ENCODE measurements at places on chromosomes 16 and 17.
A peak's percentile ranks its signal among the peaks of the same experiment; 100 is the strongest.

- no peak for DNase-seq
Measured at GRCh38 chr17:17830740-17831207, 6.0 kb downstream of the SREBF1 start.

GRCh38 chr16:5906351-5906750 is 808.8 kb upstream of the EEF2KMT start:
- DNase-seq, result no peak

GRCh38 chr16:69703638-69704037 is 22.7 kb downstream of the NQO1 start:
- no peak for DNase-seq

- no peak for DNase-seq
Measured at GRCh38 chr16:30926937-30927788, 3.8 kb downstream of the FBXL19 start.

DNA sequence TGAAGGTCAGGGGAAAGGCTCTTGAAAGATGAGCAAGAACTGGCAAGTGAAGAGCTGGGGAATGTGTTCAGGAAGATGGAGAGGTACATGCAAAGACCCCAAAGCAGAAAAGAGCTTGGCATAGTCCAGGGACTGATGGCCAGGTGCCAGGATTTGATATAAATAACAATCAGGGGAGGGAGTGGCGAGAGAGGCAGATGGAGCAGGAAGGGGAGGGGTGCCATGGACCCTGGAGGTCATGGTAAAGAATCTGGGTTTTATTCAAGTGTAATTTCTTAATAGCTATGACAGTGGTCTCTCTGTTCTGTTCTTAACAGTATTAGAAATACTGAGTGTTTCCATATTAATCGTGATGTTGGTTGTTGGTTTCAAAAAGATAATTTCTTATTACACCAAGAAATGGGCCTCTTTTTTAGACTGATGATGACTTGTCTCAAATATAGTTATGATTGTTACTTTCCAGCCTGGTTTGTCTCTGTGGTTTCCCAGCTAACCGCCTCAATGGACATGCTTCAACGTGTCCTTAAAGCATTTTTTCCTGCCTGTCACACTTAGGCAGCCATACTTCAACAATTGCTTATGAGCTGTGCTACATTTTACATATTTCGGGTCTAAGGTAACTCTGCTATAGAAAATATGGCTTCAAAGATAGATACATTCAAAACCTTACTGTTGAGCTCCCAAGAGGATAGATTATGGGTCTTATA is 49.4 kb downstream of the MYH10 start:
- no peak for DNase-seq

DNA sequence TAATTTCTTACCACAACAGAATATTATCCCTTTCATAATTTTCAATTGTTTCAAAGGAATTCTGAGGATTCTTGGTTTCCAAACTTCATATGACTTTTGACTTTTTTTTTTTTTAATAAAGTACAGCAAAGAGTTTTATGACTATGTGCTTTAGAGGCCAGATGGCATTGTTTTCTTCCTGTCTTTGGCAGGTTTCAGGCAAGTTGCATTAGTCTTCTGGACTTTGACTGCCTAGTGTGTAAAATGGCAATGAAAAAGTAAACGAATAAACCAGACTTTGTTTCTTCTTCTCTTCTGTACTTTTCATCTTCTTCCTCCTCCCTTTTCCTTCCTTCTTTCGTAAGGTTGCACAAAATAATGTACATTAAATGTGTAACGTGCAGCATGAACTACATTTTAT is 172.6 kb upstream of the RBFOX1 start:
- DNase-seq, result no peak

GRCh38 chr16:82146957-82147356 is 23.1 kb downstream of the MPHOSPH6 start:
- no peak for DNase-seq

DNA sequence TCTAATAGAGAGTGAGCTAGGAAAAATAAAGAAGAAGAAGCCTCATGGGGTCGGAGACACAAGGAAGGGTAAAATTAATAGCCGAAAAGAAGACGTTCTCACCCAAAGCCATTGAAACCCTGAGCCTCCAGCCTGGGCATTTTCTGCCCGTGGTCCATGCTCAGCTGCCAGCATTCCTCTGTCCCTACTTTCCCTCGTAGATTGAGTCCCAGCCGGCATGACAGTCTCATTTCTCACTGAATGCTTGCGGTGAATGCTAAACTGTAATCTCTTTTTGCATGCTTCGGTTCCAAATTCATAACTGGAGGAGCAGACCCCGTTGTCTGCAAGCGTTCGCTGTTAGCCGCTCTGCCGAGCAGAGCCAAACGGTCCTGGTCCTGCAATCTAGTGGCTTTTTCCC is 54.0 kb upstream of the COX10 start:
- DNase-seq, result no peak

DNA sequence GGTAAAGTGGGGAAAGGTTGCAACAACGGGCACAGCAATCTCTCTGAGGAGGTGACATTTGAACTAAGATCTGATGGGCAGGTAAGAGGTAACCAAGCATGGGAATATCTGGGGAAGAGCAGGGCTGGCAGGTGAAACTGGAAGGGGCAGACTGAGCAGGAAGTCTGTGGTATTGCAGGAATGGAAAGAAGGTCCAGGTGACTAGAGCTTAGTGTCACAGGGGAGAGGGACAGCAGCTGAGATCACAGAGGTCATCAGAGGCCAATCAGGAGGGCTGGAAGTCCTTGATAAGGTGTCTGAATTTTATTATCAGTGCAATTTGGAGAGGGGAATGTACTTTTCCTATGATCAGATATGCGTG is 73.3 kb upstream of the DHX40 start:
- no peak for DNase-seq

DNA sequence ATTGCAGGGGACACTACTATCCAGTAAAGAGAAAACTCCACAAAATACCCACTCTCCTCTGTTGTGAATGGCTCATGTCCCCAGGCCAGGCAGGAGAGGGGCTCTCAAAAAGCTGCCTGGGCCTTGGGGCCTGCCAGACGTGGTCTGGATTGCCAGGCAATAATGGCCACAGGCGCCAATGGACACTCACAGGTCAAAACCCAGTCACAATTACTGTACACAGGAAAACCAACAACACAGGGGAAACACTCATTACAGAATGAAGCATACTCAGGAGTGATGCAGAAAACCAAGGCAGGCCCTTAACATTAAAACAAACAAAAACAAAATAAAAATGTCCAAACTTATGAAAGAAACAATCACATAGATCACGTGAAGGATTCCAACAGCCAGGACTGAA is 35.1 kb upstream of the SREBF1 start:
- no peak for DNase-seq

GRCh38 chr17:40316571-40317344 is 7.8 kb downstream of the RARA start:
- no peak for DNase-seq

DNA sequence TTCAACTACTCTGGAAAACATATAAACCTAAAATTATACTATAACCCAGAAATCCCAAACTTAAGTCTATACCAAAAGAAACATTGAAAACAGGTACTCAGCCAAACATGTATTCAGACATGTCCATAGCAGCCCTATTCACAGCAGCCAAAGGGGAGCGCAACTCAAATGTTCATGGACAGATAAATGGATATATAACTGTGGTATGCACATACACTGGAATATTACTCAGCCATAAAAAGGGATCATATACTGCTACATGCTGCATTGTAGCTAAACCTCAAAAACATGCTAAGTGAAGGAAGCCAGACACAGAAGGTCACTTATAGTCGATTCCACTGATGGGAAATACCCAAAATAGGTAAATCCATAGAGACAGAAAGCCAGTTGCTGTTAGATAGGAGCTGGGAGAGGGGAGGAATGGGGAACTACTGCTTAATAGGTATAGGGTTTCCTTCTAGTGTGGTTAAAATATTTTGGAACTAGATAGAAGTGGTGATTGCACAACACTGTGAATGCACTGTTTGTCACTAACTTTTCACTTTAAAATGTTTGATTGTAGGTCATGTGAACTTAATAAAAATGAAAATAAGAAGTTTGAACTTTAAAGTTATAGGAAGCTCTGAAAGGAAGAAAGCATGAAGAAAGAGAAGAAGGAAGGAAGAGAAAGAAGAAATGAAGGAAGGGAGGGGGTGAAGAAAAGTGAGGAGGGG is 812.3 kb downstream of the CDH11 start:
- no peak for DNase-seq

GRCh38 chr16:9099131-9099625 is 7.7 kb downstream of the HAPSTR1 start:
- DNase-seq, result no peak

DNA sequence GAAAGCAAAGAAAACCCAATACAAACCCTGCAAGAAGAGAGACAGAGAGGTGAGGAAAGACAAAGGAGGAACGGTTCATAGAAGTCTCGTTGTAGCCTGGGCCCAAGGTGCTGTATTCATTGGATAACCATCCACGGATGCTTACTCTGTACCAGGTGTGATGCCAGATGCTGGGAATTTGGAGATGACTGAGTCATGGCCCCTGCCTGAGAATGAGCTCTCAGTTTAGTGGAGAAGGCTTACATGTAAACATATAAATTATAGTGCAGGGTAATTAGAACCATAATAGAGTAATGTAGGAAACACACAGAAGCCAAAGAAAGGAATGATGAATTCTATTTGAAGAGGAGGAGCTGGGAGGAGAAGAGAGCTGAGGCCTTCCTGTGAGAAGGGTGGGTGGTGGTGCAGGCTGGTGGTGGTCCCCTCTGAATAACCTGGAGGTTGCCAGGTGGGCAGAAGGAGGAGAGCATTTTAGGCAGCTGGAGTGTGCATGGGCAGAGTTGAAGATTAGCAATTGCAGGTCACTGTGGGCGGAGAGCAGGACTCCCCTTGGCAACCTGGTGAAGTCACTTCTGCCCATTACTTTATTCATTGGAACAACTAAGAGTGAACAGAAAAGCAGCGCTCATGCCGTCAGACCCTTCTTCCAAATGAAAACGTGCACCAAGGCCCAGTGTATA is 7.7 kb upstream of the ZG16 start:
- no peak for DNase-seq

DNA sequence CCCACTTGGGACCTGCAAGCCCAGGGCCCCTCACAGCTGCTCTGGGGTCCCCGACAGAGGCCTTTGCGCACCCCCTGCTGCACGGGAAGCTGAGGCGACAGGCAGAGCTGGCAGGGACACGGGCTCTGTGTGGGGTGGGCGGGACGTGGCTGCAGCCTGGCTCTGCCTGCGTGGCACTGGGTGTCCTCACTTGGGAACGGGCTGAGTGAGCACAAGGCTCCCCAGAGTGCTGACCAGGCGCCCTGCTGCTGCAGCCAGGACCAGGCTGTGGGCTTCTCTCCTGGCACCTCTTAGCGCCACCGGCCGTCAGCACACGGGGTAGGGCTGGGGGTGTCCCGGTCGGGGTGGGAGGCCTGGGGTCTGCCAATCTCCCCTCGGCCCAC is 6.6 kb downstream of the C1QTNF8 start:
- no peak for DNase-seq

DNA sequence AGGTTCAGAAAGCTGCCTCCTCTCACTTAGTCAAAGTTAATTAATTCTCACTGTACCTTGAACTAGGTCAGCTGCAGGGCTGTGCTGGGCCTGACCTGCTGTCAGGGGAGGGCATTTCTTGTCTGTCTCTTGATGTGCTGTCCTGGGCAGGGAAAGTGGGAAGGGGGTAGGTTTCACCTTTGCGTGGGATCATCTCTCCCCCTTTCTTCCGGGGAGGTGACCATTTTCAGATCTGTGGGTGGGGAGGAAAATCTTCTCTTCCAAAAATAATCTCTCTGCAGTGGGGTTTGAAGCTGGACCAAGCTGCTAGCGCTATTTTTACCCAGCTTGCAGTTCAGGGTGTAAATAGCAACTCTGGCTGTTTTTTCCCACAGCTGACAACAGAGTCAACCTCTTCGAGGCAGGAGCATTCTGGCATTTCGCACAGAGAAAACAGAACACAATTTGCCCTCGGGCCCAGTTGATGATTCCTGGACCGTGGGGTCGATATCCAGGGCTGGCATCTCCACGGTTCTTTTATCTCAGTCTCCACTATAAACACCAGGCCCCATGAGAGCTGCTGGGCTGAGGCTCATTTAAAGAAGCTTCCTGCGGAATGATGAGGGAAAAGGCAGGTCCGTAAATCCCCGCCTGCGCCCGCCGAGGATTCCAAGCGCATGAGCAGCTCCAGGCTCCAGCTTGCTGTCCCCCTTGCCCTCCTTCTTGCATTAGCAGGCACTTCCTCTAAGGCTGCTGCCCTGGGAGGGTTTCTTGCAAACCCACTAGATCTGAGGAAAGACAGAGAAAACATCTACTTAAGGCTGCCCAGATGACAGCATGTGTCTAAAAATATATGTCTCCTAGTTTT is 93.9 kb downstream of the YPEL2 start:
- DNase-seq, result peak; percentile 32

- DNase-seq, result no peak
Measured at GRCh38 chr16:88512728-88513696, 57.2 kb upstream of the ZC3H18 start.

DNA sequence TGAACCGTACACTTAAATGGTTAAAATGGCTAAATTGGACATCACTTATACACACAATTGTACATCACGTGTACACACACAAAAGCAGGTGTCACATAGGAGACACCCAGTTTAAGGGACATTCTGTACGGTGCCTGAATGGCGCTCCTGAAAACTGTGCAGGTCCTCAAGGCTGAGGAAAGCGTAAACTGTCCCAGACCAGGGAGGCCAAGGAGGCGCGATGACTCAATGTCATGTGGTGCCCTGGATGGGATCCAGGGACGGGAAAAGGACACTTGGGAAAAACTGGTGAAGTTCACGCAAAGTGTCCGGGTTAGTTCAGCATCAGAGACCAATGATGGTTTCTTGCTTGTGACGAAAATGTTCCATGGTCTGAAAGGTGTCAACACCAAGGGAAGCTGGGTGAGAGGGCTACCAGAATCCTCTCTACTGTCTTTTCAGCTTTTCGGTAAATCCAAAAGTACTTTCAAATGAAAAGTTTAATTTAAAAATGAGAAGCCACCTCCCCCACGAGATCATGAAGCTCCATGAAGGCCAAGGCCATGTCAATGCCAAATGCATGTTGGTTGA is 112.2 kb downstream of the CMIP start:
- no peak for DNase-seq

DNA sequence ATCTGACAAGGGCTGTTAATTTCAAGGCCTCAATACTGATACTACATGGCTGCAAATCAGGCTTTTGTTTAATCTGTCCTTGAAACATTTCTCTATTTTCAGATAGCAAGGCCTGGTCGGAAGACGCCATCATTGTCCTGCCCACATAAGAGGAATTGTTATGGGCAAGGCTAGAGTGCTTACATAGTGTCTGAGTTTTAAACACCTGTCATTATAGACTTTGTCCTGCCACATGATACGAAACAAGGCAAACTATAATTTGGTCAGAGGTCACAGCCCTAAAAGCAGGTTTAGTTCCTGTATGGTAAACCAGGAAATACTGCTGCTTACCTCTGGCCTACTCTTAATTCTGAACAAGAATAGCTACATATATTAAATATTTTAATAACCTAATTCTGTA is 104.4 kb downstream of the SSH2 start:
- DNase-seq, result no peak

Measured in urinary bladder (tissue), 4 donors.